Renal cortical epithelial cell (primary cell): ENCODE measurements at places on chromosomes 12 and 14. TPM values are rescaled to one million over a fixed set of nuclear protein-coding genes. Genes with fewer than 3 reads are reported as not detected.

Gene RFC5
- 12.4 and 25.0 TPM in 2 replicates for total RNA-seq

Gene SRGAP1
- total RNA-seq, result 4.7 and 76.8 TPM in 2 replicates

Gene SLC5A8
- not detected in 2 replicates for total RNA-seq

Gene COQ5
- 46.6 and 50.0 TPM in 2 replicates for total RNA-seq
